ENCODE measurements at places on chromosomes 7 and 10. TPM values are rescaled to one million over a fixed set of nuclear protein-coding genes. Genes with fewer than 3 reads are reported as not detected.

Gene PTPRZ1
- under 0.01 TPM for total RNA-seq

Gene MCMBP
- 91.2 TPM for total RNA-seq

DNA sequence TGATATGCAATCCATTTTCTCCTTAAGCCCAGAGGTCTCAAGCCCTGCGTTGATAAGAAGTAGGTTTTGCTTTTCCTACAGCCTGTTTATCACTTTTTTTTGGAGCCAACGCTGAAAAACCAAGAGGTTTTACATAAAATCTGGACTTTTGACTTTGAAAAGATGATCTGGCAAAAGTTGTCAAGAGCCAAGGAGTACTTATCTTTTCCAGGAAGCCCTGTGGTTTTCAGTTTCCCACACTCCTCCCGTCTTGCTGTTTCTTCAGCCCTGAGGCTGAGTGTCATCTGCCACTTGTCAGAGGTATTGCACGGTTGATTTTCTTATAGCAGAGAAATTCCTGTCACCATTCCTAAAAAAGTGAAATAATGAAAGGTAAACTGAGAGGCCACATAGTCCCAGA, 108.7 kb downstream of the TYW1 start:
- DNase-seq: no peak
- H3K36me3 ChIP-seq: no peaks in the 10 kb centered on the region
- H3K27ac ChIP-seq: no peak overlapping the region
- no peaks in the 10 kb centered on the region for H3K4me1 ChIP-seq
- no peaks in the 10 kb centered on the region for H3K27me3 ChIP-seq

GRCh38 chr10:76727038-76727437, 910.6 kb downstream of the KCNMA1 start:
- no peak overlapping the region for H3K27ac ChIP-seq
- no peak for DNase-seq
- H3K4me3 ChIP-seq: no peak overlapping the region
- H3K27me3 ChIP-seq: no peaks in the 10 kb centered on the region
- no peaks in the 10 kb centered on the region for H3K4me1 ChIP-seq
